ENCODE measurements at places on chromosomes 1 and 21. TPM values are rescaled to one million over a fixed set of nuclear protein-coding genes. Genes with fewer than 3 reads are reported as not detected.

The PHACTR4 gene
- total RNA-seq = 44.2 TPM

The OR2M7 gene
- total RNA-seq = not detected

The AKT3 gene
- total RNA-seq = 52.5 TPM

The ATAD3B gene
- 19.0 TPM for total RNA-seq

The MARK1 gene
- 2.4 TPM for total RNA-seq

The ERICH3 gene
- 8.1 TPM for total RNA-seq

The FGR gene
- total RNA-seq = 193 TPM

The CYP2J2 gene
- total RNA-seq = 2.7 TPM

The S100A7 gene
- total RNA-seq = not detected

The C1QB gene
- 1,524 TPM for total RNA-seq

The RIPPLY3 gene
- 0.44 TPM for total RNA-seq

The LAPTM5 gene
- 544 TPM for total RNA-seq

All from lower lobe of right lung (tissue), 2 donors.